ENCODE measurements at places on chromosomes 6 and 20.

GRCh38 chr6:15930207-15930606 is 198.7 kb upstream of the MYLIP start:
- DNase-seq: no peak

GRCh38 chr6:6033858-6034257 is 27.1 kb upstream of the NRN1 start:
- DNase-seq: no peak

GRCh38 chr20:63734111-63734945 is 2.1 kb upstream of the LIME1 start:
- DNase-seq: no peak

DNA sequence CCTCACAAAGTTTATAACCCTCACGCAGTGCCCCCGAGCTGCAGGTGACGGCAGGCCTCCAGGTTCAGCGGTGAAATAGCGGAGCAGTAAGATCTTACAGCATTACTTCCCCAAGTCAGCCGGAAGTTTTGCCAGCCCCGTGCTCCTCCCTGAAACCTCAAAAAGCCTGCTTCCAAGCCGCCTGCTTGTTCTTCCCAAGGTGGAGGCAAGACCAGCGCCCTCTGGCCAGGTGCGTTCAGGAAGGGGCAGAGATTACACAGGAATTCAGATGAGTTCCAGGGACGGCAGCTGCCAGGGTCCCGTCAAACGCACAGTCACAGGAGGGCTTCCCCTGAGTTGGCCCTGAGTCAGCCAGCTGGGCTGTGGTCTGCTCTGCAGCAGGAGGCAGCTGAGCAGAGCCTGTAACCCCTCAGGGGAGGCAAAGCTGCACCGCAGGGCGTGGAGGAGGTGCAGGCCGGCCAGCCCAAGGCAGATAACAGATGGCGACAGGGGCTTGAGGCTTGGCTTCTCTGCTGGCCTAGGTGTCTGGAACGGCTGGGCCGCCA is 124.1 kb upstream of the RPS6KA2 start:
- DNase-seq: no peak

- DNase-seq: no peak
Measured at GRCh38 chr6:111852725-111853124, 20.5 kb downstream of the FYN start.

- no peak for DNase-seq
Measured at GRCh38 chr20:1493536-1493935, 2.3 kb upstream of the SIRPB2 start.

DNA sequence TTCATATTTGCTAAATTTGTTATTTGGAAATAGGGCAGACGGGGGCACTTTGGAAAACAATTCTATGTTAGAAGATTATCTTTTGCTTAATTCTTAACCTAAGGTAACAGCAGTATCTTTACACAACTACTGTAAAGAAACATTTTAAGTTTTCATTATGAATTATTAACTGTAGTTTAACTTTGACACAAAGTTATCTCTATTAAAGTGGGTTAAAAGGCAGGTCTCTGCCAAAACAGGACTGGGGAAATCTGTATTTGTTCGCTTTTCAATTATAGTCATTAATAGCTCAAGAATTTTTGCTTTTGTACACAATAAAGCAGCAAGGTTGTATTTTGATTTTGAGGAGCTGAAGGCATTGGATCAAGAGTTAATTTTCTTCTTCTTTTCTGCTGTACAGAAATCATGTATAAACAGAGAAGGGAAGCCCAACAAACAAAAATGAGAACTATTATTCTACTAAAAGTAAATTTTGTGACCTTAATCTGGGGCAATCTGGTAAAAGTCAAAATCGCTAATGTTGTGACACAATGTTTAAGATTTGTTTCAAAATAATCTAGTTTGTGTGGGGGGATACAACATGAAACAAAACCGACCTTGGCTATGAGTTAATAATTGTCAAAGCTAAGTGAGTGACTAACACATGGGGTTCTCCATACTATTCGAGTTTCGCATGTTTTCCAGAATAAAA is 2.9 kb downstream of the STAU1 start:
- no peak for DNase-seq

DNA sequence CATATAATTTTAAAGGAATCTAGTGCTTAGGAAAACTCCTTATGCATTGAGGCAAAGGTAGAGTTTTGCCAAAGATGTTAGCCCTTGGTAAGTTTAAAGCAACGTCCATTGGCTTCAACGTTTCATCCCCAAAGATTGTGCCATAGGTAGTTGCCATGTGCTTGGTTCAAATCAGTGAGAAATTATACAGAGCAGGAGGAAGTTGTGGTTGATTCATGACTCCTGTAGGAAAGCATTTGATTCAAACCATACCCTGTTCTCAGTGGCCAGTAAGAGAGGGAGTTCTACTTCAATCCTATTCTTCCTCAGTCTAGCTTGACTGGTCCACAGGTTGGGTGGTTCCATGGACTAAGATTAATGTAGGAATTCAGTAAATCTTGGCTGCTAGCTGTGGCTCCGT is 535.6 kb downstream of the QKI start:
- no peak for DNase-seq

- DNase-seq: no peak
Measured at GRCh38 chr6:161536224-161536630, 262.4 kb upstream of the AGPAT4 start.

GRCh38 chr6:41352396-41352795 is 17.0 kb downstream of the NCR2 start:
- no peak for DNase-seq

GRCh38 chr20:7608250-7608649 is 332.0 kb downstream of the HAO1 start:
- no peak for DNase-seq

DNA sequence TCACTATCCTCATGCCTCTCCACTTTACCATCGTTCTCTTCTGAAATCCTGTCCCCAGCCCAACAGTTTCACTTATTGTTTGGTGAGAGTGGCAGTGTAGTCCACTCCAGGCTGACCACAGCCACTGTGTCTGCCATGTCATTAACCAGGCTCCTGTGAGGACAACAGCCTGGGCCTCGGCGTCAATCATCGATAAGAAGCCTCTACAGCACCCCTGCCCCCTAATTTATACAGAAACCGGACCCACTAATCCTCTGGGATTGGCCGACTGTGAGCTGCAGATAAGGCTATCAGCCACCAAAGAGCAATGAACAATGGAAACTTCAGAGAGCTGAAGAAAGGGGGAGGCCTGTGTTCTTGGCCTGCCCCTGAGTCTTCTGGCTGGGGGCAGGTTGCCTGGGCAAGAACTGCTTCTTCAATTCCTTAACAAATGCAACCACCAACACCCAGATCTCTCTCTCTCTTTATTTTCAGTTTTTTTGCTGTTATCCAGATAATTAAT is 3.4 kb downstream of the EGFL8 start:
- no peak for DNase-seq

DNA sequence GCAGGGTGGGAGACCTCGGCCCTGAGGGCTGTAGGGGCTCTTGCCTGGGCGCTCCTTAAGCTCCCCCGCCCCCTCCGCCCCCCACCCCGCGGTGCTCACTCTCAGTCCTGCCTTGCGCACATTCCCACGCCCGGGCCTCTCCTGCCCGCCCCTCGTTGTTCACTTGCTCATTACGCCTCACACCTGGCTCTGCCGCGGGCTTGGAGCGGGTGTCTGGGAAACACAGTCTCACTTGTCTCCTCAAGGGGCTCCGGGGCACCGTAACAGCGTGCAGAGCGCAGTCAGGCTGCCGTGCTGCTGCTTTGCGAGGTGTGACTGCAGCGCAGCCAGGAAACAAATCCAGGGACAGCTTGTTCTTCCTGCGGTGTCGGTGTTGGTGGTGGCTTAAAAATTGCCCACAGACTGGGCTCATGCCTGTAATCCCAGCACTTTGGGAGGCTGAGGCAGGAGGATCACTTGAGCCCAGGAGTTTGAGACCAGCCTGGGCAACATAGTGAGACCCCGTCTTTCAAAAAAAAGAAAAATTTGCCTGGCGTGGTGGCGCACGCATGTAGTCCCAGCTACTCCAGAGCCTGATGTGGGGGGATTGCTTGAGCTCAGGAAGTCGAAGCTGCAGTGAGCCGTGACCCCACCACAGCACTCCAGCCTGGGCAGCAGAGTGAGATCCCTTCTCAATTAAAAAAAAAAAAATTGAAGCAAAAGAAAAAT is 4.6 kb downstream of the NPBWR2 start:
- peak; percentile 32 for DNase-seq

DNA sequence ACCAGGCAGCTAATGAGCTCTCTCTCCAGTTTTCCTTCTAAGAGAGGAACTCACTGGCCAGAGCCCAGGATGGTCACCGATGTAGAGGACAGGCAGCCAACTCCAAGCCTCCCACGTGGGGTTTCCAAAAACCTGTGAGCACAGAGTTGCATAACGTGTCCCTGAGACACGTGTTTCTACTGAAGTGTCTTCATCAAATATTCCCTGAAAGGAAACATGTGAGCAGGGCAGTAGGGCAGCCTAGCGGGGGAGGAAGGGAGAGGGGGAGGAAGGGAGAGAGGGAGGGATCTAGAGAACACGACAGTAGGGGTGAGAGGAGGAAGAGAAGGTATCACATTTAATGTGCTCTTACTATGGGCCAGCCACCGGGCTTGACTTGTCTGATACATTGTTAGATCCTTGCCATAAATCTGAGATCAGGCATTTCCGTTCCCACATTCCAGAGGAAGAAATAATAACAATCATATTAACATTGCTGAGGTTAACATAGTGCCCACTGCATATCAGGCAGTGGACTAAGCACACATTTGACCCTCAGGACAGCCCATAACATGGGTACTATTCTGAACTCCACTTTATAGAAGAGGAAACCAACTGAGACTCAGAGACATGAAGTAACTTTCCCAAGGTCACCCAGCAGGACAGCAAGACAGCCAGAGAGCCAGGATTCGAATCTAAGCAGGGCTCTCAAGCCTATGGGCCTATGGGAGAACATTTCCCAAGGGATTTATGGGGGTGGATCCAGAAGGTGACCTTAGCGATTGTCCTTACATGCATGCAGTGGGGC is 4.5 kb upstream of the SYS1 start:
- DNase-seq: peak; percentile 21

GRCh38 chr6:119541132-119541905 is 191.8 kb upstream of the MAN1A1 start:
- no peak for DNase-seq
